ENCODE measurements at places on chromosomes 16 and 17.

- no peak for DNase-seq
These were observed 4.1 kb downstream of the NOXO1 start for GRCh38 chr16:1976951-1977874.

GRCh38 chr16:87543436-87544191 is 50.8 kb upstream of the ZCCHC14 start:
- peak; percentile 28 for DNase-seq

DNA sequence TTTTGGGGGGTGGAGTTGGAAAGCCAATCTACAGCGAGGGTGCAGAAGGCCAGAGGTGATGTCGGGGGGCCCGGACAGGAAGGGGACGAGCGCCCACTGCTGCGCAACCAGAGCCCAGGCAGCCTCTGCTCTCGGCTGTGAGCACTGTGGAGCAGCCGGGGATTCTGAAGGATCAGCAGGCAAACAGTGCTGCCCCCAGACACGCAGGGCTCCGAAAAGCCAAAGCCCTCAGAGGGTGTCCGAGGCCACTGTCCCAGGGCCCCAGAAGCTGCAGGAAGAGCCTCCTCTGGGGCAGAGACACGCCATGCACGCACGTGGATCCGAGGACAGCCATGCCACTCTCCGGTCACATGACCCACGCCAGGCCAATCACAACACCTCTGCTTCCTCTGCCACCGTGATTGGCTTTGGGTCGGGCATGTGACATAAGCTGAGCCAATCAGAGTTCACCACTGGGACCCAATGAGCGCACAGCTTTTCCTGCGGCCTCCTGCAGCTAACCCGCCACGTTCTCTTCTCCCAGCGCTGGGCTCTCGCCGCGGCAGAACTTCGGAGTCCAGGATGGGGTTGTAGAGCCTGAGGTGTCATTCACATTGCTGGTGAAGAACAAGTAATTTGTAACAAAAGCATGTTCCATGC is 40.7 kb downstream of the ACTG1 start:
- peak; percentile 95 for DNase-seq

DNA sequence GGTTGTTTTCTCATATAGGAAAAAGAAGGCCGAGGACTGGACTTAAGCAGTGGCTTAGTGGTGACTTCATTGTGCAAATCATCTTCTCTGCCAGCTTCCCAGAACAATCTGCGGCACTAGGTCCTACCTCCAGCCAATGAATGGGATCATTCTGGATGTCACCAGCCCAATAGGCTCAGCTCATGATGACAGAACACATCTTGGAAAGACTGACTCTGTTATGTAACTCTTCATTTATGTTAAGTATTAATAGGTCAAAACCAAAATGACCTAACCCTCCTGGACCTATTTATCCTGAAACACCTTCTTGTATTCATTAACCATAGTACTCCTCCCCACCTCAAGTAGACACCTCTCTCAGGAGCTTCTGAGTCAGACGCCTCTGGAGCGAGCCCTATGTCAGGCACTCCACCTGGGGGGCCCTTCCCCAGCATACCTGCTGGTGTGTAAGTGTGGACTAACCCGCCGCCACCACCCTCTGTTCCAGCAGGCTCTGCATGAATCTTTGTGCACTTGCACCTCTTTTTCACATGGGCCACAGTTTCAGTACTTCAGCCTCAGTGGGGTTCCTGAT is 7.2 kb downstream of the ARL2BP start:
- no peak for DNase-seq

DNA sequence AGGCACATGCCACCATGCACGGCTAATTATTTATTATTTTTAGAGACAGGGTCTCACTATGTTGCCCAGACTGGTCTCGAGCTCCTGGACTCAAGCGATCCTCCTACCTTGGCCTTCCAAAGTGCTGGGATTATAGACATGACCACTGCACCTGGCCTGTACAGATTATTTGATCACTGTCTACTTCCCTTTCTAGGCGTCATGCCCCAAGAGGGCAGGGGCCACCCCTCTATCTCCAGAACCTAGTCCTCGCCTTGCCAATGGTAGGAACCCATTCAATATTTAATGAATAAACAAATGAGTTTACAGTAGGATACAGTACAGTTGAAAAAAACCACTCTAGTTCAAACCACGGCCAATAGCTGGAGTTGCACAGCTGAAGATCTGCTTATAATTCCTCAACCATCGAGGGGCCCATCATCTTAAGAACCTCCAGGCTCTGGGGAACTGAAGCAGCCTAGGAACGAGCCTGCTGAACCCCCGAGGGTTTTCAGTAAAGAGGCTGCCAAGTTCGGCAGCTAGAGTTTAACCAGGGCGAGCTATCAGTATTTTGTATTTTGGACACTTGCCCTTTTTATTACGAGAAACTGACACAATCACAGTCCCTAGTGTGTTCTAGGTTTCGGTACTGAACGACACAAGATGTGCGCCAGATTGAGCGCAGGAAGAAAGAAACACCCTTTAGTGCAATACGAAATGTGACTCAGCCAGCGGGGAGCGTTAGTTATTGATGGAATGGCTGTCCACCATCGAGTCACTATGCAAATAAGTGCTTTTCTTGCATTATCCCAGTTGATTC is 14.6 kb downstream of the ADCY9 start:
- DNase-seq: no peak

DNA sequence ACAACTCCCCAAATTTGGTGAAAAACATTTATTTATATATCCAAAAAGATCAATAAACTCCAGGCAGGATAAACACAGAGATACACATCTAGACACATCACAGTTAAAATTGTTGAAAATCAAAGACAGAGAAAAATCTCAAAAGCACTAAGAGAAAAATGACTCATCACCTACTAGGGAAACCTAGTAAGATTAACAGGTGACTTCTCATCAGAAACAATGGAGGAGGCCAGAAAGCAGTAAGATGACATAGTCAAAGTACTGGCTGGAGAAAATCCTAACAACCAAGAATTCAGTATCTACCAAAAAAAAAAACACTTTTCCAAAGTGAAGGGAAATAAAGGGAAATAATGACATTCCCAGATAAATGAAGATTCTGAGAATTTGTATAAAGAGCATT is 33.8 kb downstream of the ULK2 start:
- DNase-seq: no peak

DNA sequence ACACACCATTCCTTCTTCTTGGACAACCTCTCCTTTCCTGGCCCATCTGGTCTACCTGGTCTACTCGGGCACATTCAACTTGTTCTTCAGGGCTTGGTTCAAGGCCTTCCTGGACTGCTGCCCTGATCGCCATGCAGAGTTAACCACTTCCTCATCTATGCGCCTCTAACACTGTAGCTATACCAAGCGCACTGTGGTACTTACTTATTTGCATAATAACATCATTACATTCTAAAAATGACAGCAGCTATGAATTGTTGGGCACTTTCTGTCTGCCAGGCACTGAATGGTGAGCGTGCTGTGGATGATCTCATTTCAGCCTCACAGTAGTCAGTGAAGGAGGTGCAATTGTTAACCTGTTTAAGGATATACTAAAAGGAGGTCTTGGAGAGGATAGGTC is 66.9 kb upstream of the SDK2 start:
- DNase-seq: no peak

DNA sequence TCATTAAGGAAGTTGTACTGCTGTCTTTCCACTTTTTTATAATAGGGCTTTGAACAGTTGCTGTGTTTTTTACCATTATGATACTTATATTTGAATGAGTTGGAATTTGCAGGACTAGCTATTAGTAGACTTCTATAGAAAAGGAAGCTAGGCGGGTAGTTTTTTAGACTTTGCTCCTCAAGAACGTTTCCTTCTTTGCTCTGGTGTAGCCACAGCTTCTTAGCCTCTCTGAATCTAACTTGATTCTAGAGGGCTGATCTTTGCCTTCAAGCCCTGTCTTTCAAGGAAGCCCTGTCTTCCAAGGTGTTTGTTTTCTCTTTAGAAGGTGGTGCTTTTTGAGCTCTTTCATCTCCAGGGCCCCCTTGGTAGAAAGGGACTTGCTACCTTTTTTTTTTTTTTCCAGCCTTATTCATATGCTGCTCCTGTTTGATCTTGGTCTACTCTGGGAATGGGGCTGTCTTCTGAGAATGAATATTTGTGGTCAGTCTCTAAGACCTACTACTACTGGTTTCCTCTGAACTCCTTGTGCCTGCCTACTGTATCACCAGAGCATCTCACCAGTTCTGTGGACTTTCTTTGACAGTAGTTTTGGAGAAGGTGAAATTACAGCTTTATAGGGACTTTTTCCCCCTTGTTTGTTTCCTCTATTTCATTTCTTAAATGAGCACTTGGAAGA is 52.3 kb upstream of the RASL10B start:
- no peak for DNase-seq

- peak; percentile 65 for DNase-seq
These were observed 60.4 kb downstream of the SLFN11 start for GRCh38 chr17:35312790-35313711.

DNA sequence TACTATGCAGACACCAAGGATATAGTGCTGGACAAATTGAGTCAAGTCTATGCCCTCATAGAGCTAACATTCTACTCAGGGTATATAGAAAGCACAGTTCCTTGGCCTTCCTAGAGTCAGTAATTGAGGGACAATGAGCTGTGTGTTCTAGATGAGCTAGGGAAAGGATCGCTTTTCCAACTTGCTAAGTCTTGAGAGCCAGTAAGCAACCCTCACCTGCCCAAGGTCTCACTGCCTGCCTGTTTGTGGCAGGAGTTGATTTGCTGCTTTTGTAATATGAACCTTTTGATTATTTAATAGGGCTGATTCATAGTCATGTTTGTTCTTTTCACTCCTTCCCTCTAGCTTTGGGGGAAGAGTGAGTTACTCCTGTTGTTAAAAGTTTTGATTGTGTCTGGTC is 6.5 kb downstream of the DDX42 start:
- no peak for DNase-seq

DNA sequence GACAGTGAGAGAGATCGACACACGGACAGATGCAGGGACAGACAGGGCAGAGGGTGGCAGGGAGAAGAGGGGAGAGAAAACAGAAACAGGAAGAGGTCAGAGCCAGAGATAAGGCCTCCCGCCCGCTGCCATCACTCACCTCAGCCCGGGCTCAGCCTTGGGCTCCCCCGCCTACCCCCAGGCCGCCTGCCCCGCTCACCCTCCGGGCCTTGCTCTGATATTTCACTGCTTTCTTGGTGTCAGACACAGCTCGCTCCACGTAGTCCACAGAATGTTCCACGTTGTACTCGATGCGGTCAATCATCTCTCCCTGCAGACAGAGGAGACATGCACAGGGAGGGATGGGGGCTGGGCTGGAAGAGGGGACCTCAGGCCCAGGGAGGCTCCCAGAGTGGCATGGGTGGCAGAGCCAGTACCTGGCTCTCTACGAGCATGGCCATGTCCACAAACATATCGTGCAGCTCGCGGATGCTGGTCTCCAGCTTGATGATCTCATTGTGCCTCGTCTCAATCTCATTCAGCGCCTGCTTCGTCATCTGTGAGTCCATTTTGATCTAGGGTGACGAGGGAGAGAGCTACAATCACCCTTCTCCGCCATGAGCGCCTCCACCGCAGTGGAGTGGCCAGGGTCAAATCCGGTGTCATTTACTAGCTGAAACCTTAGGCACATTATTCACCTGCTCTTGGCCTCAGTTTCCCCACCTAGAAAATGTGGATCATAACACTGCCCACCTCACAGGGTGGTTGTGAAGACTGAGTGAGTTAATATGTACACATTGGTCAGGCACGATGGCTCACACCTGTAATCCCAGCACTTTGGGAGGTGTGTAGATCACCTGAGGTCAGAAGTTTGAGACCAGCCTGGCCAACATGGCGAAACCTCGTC is 8.2 kb downstream of the HSD3B7 start:
- DNase-seq: no peak

- no peak for DNase-seq
These were observed 32.4 kb downstream of the SPAG9 start for GRCh38 chr17:51088287-51088686.

DNA sequence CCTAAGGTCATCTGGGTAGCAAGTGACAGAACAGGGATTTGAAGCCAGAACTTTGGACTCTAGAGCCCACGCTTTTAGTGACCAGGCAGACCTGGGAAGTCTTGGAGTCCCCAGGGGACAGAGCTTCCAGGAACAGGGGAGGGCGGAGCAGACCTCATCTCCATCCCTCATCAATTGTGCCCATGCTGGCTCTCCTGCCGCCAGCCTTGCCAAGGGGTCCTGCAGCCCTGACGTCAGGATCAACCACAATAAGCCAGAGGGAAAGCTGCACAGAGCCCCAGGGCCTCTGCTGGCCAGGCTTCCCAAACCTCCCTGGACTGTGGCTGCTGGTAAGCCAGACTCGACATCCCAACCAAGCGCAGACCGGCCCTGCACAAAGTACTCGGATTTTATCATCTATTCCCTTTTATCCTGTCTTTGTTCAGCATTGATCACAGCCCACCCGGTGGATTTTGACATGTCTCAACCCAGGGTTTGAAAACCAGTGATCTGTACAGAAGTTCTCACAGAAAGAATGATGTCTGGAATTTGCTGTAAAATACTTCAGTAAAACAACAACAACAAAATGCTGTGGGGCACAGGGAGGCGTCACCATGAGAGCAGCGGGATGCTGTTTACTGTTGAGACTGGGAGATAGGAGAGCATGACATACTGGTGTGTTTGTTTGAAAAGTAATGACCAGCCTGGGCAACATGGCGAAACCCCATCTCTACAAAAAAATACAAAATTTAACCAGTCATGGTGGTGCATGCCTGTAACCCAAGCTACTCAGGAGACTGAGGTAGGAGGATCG is 11.8 kb downstream of the C16orf74 start:
- no peak for DNase-seq

- peak; percentile 16 for DNase-seq
These were observed 1.6 kb downstream of the ASIC2 start for GRCh38 chr17:33291248-33292200.

DNA sequence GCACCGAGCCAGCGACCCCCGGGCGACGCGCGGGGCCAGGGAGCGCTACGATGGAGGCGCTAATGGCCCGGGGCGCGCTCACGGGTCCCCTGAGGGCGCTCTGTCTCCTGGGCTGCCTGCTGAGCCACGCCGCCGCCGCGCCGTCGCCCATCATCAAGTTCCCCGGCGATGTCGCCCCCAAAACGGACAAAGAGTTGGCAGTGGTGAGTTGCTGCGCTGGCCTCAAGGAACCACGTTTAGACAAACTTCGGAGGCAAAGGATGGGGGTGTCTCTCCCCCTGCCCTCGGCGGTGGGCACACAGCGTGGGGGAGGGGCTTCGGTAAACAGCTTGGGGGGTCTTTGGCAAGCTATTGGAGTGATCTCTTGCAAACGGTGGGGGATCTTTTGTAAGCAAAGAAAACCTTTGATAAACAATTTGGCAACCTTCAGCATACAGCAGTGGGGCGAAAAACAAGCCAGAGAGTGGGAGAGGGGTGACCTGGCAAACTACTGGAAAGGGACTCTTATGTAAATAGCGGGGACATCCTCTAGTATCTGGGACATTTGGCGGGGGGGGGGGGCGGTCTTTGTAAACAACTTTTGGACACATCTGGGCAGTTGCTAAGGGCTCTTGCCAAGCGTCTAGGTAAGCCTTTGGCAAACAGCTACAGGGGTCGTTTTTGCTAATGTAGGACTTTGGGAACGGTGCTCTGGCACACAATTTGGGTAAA is 587 bp downstream of the MMP2 start:
- no peak for DNase-seq

GRCh38 chr17:9902120-9902519 is 3.0 kb downstream of the RCVRN start:
- DNase-seq: peak; percentile 50
